ENCODE measurements at places on chromosomes 6 and 20. TPM values are rescaled to one million over a fixed set of nuclear protein-coding genes. Genes with fewer than 3 reads are reported as not detected.

Gene ATP6V1G2
- 1.4 TPM for total RNA-seq

Gene LAMA2
- 3.4 TPM for total RNA-seq

GRCh38 chr6:85866758-85867401 lies 224.2 kb upstream of the SYNCRIP start:
- peaks cover 11% of the 10 kb centered on the region for H3K27me3 ChIP-seq
- no peak for DNase-seq
- no peaks in the 10 kb centered on the region for H3K36me3 ChIP-seq
- H3K4me3 ChIP-seq, result no peak overlapping the region
- H3K27ac ChIP-seq, result no peak overlapping the region
- H3K4me1 ChIP-seq, result peaks cover 2% of the 10 kb centered on the region

Gene ELOVL2
- not detected for total RNA-seq
